Spinal cord (tissue), 10 donors: ENCODE measurements at places on chromosomes 12 and 14.

DNA sequence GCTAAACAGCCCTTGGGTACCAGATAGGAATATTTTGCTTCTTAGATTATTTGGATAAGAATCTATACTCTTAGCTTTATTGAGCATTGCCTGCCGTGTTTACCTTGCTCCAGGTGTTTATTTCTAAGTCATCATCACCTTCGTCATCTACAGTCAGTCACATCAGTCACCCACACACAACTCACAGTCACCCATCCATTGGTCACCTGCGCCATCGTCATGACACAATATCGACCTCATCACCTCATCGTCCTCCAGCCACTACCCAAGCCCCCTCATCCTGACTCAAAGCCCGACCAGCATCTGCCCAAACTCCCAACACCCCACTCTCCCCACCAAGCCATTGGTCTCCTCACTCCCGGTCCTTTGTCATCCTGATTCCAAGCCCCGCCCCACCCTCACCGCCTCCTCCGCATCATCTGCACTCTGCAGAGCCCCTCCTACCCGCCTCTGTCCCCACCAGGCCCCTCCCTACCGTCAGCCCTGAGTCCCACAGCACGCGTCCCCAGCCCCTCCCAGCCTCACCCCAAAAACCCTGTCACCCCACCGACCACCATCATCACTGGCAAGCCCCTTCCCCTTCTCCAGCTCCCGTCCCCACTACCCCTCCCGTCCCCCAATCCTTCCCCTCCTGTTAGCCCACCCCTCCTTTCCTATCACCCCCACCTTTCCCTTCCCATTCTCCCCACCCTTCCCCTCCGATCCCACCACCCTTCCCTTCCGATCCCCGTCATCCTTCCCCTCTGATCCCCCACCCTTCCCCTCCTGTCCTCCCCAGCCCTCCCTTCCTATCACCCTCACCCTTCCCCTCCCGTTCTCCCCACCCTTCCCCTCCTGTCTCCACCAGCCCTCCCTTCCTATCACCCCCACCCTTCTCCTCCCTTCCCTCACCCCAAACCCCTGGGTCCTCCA, 9.8 kb downstream of the DLK1 start:
- DNase-seq, result no peak

DNA sequence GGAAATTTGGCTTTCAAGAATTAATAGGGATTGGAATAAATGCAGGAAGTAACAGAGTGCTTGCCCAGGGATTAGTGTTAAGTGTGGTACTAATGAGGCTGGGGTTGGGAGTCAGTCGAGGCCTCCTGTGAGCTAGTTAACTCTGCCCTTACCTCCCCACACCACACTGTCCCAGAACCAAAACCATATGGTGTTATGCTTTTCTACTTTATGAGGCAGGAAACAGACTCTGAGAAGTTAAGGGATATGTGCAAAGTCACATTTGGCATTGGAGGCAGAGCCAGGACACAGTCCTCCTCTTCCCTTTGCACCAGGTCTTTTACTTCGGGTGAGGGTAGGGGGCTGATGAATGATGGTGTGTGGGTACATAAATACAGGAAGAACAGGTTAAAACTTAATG, 41.9 kb downstream of the PELI2 start:
- DNase-seq, result no peak

- DNase-seq, result no peak
Observed at GRCh38 chr12:31732926-31733548, 4.2 kb upstream of the AMN1 start.

GRCh38 chr12:14612898-14613445, 45.3 kb upstream of the PLBD1 start:
- DNase-seq, result no peak

- DNase-seq, result no peak
Observed at GRCh38 chr14:99137913-99138571, 134.0 kb downstream of the BCL11B start.

DNA sequence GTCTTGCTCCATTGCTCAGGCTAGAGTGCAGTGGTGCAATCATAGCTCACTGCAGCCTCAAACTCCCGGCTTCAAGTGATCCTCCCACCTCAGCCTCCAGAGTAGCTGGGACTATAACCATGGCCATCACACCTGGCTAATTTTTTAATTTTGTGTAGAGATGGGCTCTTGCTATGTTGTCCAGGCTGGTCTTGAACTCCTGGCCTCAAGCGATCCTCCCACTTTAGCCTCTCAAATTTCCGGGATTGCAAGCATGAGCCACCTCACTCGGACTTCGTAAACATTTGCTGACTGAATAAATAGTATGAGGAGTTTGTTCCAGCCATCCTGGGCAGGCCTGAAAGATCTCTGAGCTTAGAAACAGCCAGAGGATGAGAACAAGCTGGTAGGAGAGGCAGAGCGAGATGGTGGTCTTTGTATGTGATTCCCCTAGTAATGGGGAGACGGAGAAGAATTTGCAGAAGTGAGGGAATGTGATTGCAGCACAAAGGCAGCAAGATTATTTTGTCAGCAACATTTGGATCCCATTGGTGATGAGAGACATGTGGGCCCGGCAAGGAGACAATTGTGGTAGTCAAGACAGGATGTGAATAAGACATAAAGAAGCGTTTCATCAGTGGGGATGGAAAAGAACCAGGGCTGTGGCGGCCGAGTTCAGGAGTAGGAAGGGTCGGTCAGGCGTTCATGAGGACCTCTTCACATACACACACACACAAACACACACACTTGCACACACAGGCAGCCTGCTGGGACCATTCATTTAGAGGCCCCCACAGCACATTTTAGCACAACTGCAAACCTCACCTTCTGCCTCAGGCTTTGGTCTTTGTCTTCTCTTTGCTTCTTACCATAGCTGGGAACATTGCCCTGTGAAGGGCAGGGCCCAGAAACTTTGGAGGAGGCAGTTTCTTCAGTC, 155.5 kb downstream of the ZFP36L1 start:
- DNase-seq, result no peak

- no peak for DNase-seq
Observed at GRCh38 chr12:7376196-7376595, 67.8 kb downstream of the CD163L1 start.

- peak; percentile 53 for DNase-seq
Observed at GRCh38 chr14:105167303-105168092, 1.1 kb downstream of the JAG2 start.

DNA sequence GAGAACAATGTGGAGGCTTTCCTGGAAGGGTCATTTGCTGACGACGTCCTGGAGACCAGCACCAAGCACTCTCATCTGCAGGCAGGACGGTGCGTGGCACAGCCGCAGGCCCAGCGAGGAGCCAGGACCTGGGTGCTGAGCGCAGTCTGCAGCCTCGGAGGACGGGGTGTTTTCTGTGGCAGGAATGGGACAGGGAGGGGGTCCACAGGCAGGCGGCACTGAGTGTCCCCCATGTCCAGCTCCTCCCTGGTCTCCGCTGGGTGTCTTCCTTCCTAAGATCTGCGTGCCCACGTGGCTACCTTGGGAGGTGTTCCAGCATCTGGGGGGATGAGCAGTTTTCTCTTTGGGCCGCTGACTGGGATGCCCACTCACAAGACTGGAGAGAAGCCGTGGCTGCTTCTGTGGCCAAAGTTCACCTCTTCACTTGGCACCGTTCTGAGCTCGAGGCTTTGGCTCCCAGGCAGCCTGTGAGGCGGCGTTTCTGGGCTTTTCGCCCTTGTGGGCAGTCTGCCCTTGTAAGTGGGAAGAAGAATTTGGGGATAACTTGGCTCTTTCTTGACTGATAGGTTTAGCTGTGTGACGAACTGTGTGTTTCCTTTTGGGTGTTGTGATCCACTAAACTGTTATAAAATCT, 72.2 kb downstream of the NOC4L start:
- no peak for DNase-seq

GRCh38 chr12:87866578-87867292, 162.5 kb downstream of the C12orf50 start:
- no peak for DNase-seq

GRCh38 chr12:23564451-23565152, 384.9 kb downstream of the SOX5 start:
- peak; percentile 43 for DNase-seq

DNA sequence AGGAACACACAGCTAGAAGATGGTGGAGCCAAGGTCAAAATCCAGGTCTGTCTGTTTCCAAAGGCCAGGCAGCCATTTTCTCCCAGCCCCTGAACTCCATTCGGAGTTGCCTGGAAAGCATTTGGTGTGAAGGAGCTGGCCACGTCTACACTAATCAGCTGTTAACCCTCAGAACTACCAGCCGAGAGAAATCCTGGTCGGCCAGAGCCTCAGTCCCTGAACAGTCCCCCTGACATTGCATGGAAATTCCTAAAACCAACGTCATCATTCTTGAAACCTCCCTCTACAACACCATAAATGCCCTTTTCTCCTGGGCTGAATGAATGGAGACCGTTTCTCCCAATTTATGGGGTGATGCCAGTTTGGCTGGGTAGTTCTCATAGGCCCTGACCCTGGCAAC, 245.6 kb downstream of the SLC41A2 start:
- no peak for DNase-seq

DNA sequence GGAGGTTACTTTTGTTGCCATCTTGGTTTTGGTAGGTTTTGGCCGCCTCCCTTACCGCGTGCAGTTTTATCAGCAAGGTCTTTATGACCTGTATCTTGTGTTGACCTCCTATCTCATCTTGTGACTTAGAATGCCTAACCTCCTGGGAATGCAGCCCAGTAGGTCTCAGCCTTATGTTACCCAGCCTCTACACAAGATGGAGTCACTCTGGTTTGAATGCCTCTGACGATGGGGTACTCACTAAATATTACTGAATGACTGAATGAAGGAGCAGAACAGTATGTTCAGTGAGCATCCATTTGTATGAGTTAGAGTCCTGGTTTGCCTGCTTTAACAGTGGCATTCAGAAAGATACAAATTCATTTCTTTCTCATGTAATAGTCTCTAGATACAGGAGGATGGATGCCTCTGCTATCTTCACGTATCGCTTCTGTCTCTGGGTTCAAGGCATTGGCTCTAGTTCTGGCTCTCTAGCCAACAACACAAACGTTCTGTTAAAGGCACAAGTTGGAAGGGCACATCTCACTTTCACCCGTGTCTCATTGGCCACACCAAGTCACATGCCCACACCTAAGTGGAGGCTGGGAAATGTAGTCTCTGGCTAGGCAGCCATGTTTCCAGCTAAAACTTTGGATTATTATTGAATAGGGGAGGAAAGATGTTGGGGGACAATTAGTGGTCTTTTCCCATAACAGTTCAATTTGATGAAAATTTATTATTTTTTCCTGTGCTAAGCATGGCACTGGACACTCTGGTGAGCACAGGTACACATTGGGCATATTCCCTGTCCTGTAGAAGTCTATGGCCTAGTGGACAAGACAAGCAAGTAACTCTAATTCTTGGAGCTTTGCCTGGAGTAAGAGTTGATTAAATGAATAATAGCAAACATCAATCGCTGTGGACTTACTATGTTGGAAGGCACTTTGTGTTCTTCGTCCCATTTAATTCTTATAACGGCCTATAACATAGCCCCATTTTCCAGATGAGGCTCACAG, 75.2 kb upstream of the RPH3A start:
- DNase-seq, result no peak

DNA sequence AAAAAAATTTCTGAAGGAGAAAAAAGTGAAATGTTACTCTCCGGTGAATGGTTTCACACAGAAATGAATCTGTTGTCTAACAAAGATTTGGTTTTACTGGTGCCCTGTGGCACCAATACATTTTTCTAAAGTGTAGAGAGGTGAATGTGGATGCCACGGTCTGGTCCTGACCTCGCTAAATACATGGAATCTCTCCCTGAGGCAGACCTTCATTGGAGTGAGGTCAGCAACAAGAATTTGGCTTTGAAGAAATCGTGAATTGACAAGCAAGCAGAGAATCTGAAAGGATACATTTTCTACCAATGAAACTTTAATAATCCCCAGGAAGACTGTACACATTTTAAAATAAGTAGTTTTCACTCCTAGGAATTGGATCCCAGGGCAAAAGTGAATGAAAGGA, 81.2 kb upstream of the OTOGL start:
- no peak for DNase-seq

DNA sequence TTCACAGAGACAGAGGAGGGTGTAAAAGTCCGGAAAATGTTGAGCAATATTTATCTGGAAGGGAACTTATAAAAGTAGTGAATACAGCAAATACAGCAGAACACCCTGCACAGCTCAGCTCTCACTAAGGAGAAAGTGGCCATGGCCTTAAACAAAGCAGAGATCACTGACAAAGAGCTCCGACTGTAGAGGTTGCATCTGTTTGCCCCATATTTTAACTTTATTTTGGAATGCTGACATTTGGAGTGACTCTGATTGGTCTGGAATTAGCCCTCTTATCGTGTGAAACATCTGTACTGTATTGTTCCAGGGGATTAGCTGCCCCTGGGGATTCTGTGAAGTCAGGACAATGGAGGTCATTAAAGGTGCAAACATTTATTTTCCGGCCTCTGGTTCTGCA, 1275.7 kb upstream of the FLRT2 start:
- peak; percentile 40 for DNase-seq

GRCh38 chr14:91249841-91250616, 5.5 kb upstream of the GPR68 start:
- DNase-seq, result no peak

GRCh38 chr12:103705927-103706326, 118.9 kb downstream of the STAB2 start:
- DNase-seq, result no peak

DNA sequence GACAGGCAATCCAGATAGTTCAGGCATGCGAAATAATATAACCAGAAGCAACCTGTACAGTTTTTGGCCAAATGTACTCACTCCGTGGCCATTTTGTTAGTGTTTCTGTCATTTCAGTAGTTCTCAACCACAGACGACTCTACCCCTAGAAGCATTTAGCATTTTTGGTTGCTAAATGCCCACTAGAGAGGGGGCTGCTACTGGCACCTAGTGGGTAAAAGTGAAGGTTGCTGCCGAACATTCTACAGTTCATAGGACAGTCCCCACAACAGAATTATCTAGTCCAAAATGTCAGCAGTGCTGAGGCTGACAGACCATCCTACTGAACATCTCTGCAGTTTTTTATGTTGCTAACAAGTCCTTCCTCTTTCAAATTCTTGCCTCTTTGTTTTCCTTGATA, 107.4 kb downstream of the TSHR start:
- DNase-seq, result no peak

DNA sequence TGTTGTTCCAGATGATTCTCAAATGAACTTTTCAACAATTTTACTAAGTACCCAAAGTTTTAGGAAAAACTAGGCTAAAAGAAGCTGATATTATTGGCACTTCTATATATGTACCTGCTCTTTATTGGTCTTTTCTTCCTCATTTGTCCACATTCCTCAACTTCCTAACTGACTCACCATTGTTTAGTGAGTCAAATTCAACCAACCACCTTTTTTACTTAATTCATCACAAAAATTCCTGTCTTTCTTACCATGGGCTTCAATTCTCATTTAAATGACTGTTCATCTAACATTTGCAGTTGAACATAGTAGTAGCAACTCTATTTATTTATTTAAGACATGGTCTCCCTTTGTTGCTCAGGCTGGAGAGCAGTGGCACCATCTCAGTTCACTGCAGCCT, 47.6 kb upstream of the SLC2A13 start:
- DNase-seq, result no peak

DNA sequence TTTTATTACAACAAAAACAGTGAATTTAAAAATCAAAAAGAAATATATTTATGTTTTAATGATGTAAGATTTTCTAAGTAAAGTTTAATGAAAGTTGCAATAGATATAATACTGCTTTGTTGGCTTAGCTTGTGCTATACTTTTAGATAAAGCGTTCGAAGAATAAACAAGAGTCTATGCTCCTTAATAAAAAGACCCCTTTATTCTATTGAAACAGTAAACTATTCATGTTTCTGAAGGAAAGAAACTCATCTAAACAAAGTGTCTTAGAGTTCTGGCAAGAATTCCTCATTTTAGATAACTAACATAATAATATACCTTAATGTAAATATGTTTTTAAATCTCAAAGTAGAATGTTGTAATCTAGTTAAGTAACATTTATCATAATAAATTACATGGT, 179.0 kb downstream of the RASSF9 start:
- no peak for DNase-seq

GRCh38 chr12:52993558-52993869, 12.7 kb upstream of the EIF4B start:
- DNase-seq, result no peak
